ENCODE measurements at places on chromosomes 7 and 10.
A peak's percentile ranks its signal among the peaks of the same experiment; 100 is the strongest.

- DNase-seq, result no peak
Measured at GRCh38 chr7:27590416-27590815, 72.3 kb downstream of the HIBADH start.

GRCh38 chr10:30384701-30385201, 35.7 kb upstream of the MTPAP start:
- peak; percentile 15 for DNase-seq

- no peak for DNase-seq
Measured at GRCh38 chr7:44678471-44679179, 70.0 kb upstream of the ZMIZ2 start.

GRCh38 chr7:81029511-81029910, 110.7 kb upstream of the SEMA3C start:
- DNase-seq, result peak; percentile 90

DNA sequence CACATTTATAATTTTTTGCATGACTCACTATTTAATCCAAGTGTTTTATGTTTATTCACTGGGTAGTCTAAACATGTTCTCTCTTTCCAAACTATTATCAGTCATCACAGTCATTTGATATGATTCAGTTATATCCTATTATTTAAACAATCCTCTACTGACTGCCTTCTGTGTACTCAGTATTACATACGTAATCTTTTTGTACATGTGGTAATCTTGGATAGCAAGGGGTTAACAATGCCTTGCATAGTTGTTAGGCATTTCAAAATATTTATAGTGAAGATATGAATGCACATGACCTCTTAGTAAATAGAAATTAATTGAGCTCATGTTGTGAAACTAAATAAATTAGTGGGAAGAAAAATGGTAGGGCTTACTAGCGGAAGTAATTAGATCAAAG, 379.4 kb upstream of the KIAA1217 start:
- DNase-seq, result no peak

DNA sequence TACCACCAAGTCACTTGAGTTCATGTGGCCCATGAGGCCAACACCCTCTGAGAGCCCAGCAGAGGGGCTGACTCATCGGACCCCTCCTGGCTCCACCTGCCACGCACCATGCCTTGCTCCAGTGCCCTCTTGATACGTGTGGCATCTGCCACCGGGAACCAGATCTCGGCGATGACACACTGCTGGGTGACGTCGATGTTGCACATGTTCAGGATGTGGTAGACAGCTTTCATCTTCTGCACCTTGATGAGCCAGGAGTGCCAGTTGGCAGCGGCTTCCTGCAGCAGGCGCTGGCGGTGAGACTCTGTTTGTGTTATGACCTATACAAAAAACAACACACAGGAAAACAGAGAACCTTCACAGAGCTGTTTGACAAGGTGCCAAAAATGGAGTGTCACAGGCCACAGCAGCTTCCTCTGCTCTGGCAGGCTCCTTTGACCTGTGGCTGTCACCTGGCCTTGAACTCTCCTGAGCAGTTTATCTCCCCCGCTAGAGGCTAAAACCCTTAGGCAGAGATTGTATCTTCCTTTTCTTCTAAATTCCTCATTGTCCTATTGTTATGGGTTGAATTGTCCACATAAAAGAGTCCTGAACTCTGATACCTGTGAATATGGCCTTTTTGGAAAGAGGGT, 45.2 kb upstream of the TMEM213 start:
- peak; percentile 44 for DNase-seq

DNA sequence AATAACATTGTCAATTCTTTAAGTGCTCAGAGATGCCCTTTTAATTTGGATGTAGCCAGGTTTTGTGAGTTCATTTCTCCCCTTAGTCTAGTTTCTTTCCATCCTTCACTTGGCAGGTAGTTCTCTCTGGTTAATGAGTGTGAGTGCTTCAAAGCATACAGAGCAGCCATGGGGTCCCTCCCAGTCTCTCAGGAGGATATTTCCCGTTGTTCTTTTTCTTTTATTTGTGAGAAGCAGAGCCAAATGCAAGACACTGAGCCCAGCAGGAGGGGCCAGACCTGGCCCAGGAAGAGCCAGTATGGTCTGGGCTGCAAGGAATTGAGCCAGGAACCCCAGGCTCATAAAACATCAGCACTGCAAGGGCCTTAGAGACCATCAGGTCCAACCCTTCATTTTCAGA, 52.4 kb downstream of the PLCE1 start:
- no peak for DNase-seq

DNA sequence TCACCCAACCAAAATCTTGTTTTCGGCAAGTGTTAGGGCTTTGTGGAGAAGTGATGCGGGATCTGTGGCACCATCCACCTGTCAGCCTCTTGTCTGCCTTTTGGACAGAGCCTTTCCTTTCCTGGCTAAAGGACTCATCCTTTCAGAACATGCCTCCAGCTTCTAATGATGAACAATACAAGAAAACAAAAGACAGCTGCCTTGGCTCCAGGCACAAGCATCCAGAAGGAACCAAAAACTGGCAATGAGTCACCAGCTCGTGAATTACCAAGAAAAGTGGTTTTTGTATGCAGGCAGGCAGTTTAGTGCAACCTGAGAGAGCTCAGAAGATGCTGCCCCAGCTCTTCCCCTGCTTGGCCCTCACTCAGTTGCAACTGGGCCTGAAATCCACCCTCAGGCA, 84.6 kb upstream of the NAMPT start:
- no peak for DNase-seq

- no peak for DNase-seq
Measured at GRCh38 chr10:72261784-72262404, 11.8 kb upstream of the DDIT4 start.

DNA sequence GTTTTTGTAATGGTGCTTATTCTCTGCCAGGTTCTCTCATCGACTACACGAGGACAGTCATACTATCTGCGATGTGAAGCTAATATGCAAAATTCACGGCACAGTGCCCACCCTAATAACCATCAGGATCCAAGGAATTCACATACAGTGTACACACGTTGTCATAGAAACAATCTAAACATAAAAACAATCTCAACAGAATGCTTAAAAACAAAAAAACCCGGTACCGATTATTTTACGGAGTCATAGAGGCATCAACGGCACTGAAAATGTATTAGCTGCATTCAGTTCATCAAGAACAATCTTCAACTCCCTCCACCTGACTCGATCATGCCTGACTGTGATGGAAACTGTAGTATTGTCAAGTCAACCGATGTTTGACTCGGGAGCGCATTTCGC, 628 bp downstream of the MRPS33 start:
- DNase-seq, result no peak

- no peak for DNase-seq
Measured at GRCh38 chr7:43353902-43354301, 229.0 kb upstream of the STK17A start.

DNA sequence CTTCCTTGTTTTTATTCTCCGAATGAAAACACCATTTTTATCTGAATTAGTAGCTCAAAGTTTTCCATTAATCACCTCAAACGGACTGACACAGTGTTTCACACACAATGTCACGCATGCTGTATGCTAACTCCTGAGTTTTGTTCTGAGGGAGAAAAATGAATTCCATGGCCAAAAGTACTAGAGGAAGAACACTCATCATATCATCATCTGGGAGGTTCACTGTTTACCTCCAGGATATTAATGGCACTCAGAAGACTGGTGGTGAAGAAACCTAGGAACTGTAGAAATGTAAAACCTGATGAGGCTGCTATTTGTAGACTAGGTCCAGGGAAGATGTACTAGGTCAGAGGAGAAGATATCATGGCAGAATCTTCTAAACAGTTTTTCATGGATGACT, 395.6 kb upstream of the ETV1 start:
- DNase-seq, result no peak

GRCh38 chr7:33805630-33806233, 99.6 kb upstream of the BMPER start:
- DNase-seq, result no peak

GRCh38 chr7:129266181-129266580, 41.4 kb downstream of the AHCYL2 start:
- DNase-seq, result no peak

GRCh38 chr10:43197834-43198681, 59.8 kb downstream of the CSGALNACT2 start:
- DNase-seq, result no peak

DNA sequence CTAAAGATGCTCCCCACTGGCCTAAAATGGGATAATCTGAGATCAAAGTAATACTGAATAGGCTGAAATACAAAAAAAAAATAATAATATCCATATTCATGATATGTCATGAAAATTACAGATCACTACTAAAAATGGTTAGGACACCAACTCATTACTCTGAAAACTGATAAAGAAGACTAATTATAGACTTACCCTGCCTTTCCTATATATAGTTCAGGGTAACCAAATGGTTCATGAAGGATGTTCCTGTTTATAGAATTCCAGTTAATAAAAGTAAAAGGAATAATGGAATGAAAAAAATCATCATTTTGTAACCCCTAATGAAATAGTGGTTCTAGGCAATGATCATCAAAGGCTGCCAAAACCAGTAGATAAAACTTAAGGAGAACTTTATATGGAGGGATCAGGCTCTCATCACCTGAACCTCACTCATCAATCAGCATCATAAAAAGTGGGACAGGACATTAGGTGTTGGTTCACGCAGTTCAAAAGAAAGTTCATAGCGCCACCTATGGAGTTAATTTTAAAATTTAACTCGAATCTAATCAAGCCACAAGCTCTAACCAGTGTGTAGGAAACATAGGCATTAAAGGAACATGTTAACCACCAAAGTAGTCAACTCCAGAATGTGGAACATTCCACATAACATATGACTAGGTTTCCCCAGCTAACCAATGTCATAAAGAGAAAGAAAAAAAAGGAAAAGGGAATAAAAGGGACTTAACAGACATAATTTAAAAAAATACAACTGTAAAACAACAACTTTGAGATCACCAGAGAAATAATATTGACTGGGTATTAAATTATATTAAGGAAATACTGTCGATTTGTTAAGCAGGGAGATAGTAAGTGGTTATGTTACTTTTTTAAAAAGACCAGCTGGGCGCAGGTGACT, 35.7 kb downstream of the P4HA1 start:
- DNase-seq, result peak; percentile 43

GRCh38 chr10:116848944-116849247, 403 bp upstream of the ENO4 start:
- DNase-seq, result no peak

GRCh38 chr10:15478429-15478828, 107.3 kb upstream of the FAM171A1 start:
- DNase-seq, result no peak

GRCh38 chr7:32179567-32179966, 109.4 kb upstream of the PDE1C start:
- DNase-seq, result no peak

DNA sequence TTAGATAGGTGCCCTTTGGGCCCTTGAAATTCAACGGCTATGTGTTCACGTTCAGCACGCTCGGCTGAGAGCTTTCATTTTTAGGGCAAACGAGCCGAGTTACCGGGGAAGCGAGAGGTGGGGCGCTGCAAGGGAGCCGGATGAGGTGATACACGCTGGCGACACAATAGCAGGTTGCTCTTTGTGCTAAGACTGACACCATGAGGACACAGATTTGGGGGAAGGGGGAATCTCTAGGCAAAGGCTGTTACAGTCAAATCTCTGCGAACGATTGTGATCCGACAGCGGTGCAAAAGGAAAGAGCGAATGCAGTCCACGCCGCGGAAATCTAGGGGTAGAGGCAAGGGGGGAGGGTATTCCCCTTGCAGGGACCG, 667 bp downstream of the KLLN start:
- DNase-seq, result no peak

- DNase-seq, result no peak
Measured at GRCh38 chr7:12209221-12209620, 1.9 kb upstream of the TMEM106B start.

GRCh38 chr7:17370901-17371585, 72.6 kb downstream of the AHR start:
- DNase-seq, result no peak

DNA sequence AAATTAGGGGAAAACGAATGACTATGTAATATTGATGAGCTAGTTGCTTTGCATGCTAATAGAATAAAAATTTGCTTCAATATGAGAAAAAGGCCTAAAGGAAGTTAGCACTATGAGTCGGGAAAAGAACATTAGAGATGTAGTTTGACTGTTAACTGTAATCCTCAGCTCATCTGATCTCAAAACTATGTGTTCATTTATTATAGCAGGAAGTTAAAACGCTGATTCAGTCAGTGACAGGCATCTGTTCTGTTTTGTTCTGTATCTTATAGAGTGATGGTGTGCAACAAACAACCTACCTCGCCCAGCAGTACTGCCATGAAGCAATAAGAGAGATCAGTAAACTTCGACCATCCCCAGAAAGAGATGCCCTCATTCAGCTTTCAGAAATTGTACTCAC, 48.6 kb downstream of the PDSS1 start:
- DNase-seq, result no peak

DNA sequence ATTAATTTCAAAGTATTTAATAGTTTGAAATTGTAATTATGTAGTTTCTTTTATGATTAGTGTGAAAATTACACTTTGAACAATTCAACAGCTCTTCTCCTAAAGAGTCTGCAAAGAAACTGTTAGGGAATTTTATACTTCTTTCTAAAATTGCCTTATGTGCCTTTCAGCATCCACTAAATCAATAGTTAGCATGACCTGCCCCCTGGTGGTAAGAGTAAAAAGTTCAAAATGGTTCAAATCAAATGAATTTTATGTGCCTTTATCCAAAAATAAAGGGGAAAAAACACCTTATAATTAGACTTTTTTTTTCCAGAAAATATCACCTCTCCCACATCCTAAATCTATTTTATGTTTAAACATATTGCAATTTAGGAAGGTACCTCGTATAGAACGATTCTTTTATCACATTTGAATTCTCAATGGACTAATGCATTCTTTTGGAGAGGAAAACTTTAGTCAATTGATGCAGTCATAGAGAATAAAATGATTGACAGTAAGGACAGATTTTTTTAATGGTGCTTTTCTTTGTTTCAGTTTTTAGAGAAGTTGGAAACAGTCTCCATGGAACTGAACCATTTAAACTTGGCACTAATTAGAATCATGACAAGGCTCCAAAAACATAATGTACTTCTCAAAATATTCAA, 163.7 kb downstream of the SEMA3D start:
- peak; percentile 24 for DNase-seq

DNA sequence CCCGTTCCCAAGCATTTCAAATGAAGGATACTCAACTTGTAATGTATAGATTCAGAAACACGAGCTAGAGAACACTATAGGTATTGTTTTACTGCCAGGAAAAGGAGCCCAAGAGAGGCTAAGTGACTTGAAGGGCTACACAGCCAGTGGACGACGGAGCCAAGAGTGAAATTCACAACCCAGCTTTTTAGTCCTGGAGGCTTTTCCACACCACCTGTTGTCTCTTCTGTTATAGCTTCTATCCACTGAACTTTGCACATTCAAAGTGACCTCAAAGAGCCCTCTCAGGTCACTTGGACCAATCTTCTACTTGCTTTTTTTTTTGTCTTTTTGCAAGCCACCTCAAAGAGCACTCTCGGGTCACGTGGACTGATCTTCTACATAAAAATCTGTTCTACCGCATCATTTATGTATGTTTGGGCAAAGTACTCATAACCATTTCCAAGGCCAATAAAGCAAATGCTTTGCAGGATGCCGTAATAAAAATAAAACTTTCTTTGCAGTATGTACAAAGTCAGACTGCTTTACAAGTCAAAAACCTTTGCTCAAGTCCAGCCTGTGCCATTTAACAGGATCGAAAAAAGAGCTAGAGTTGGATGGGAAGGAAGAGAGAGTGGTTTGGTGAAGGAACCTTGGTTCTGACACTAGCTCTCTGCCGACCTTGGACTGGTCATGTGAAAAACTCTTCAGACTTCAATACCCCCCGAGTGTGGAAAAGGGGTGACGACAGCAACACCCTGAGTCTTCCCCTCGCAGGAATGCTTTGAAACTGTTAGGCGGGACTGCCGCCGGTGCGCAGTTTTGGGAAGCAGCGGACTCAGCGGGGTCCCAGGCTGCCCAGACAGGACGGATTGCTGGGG, 821 bp downstream of the SLC35B4 start:
- peak; percentile 5 for DNase-seq

GRCh38 chr10:102433619-102434046, 1.3 kb upstream of the CUEDC2 start:
- no peak for DNase-seq

All from NCI-H1694 (cell line).